ENCODE measurements at places on chromosomes 16 and 17.

- DNase-seq: no peak
These were observed 184.7 kb downstream of the PRKCA start for GRCh38 chr17:66487121-66487520.

- no peak for DNase-seq
These were observed 2.6 kb downstream of the CAMKK1 start for GRCh38 chr17:3890082-3890877.

GRCh38 chr16:181565-182021 lies 1.3 kb downstream of the HBQ1 start:
- peak; percentile 74 for DNase-seq

DNA sequence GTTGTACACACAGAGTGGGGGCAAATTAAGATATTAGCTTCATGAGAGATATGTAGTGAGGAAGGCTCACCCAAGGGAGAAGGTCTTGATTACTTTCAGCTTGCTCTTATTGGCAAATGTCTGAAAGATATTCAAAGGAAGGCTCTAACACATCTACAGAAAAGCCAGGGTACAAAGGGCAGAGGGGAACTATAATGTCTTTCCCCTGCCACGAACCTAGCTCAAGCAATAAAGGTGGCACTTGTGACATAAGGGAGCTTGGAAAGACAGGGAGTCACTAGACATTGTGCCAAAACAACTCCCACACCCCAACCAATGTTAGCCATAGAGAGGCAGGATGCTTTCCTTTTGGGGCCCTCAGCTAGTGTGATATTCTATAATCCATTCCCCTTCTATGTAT lies 52.2 kb upstream of the SOX9 start:
- DNase-seq: no peak

DNA sequence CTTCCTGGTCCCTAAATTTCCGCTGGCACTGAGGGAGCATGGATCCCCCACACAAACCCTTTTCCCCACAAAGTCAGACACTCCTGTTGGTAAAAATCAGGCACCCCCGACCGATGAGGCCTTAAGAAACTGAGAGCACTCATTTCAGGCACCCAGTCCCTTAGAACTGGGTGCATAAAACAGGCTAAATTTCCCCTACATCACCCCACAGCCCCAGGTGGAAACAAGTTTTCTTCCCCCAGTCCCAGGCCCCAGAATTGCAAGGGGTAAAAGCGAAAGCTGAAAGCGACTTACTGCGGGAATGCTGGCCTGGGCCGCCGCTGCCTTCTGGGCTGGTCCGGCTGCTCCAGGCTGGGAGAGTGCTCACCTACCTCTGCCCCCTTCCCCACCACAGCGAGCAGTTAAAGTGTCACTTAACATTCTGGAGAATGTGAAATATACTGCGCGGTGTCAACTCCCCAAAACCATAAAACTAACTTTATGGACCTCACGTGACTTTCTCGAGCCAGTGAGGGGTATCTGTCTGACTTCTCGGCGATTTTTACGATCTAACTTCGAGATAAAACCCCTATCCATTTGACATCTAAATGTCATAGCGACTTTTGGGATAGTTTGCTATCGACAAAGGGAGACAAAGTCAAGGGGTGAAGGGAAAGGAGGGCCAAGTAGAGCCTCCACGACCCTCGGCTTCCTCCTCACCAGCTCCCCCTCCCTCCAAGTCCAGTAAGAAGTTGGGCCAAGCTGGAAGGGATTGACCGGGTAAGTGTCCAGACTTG lies at the start of gene HOXB3:
Gene HOXB3, minus strand, starts transcription at position 411 of the 776 bp plus-strand sequence. CDS start 37,767 bp downstream, outside the sequence.
- no peak for DNase-seq

DNA sequence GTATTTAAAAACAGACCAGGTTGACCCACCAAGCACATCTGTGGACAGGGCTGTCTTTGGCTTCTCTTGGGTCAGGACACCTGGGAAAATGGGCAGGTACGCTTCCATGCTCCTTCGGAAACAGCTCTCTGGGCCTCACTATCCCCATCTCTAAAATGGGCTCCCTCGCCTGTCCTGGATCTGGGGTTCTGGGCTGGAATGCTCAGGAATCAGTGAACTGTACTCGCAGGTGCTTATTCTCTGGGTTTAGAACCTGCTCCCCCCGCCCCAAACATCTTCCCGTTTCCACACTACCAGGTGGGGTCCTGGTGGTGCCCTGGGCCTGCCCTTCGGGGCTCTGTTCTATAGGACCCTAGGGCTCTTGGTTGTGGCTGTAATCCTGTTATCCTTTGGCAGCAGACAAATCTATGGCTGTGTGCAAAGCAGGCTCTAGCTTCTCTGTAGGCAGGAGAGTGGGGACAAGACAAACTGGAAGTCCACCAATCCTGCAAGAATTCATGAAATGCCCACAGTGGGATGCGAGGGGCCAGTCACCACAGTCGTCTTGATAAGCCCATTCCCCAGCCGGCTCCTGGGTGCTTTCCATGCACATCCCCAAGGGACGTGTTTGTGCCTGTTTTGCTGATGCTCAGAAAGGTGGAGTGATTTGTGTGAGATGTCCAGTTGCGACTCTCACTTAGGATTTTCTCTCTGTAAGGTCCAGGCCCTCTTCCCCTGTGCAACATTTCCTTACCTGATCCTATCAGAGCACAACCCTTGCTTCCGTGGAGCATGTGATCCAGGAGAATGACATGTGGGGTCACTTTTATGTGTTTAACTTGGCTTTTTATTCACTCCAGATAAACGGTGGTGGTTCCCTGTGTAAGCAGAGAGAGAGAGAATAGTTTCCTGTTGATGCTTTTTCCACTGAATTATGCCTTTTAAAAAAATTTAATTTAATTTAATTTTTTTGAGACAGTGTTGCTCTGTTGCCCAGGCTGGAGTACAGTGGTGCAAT lies 37.2 kb downstream of the HAPSTR1 start:
- DNase-seq: no peak

DNA sequence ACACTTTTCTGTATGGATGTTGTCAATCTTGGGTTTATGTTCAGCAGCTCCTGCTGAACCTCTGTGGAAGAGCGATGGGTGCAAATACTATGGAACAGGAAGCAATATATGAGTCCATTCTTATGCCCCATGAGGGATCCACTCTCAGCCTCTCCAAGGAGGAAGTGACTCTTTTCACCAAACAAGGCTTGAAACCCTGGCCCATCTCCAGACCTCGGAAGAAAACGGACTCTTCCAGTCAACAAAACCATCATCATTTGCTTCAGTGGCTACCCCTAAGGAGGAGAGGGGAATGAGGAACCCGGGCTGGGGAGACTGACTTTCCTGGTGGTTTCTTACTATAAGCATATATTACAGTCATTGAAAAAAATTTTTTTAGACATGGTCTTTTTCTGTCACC lies 206.2 kb downstream of the AXIN2 start:
- DNase-seq: no peak

- DNase-seq: no peak
These were observed 14.7 kb downstream of the CYBC1 start for GRCh38 chr17:82435601-82436583.

DNA sequence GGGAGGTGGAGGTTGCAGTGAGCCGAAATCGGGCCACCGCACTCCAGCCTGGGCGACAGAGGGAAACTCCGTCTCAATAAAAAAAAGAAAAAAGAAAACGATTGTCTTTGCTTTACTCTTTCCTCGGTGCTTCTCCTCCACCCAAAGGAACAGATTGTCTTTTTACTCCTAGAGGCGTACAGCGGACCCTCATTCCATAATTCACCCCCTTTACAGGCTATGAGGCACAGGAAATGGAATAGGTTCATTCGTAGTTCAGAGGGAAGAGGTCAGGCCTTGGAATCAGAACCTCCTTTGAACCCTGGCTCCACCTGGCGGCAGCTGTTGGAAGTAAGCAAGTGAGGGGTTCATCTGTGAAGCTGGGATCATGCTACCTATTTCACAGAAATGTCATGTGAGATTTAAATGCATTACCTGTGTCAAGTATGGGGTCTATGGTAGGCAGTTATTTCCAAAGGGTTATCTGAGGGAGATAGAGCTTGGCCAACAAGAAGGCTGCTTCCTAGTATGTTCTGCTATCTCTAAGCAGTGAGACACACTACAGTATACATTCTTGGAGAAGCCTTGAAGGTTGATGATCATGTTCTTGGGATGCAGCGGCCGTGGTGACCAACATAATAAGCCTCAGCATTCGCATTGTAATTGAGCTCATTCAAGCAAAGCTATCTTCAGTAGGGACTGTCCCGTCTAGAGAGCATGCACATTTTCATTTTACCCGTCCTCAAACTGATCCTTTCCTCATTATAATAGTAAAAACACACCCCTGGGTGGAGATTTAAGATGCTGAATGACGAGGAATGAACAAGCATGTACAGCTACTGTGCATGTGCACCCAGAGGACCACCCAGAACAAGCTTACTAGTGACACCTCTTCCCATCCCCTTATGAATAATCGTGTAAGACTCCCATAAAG lies 18.7 kb upstream of the ZNF689 start:
- peak; percentile 70 for DNase-seq

- DNase-seq: no peak
These were observed 13.1 kb upstream of the LPCAT2 start for GRCh38 chr16:55495616-55496289.
